ENCODE measurements at places on chromosomes 13 and 19.
A peak's percentile ranks its signal among the peaks of the same experiment; 100 is the strongest.

DNA sequence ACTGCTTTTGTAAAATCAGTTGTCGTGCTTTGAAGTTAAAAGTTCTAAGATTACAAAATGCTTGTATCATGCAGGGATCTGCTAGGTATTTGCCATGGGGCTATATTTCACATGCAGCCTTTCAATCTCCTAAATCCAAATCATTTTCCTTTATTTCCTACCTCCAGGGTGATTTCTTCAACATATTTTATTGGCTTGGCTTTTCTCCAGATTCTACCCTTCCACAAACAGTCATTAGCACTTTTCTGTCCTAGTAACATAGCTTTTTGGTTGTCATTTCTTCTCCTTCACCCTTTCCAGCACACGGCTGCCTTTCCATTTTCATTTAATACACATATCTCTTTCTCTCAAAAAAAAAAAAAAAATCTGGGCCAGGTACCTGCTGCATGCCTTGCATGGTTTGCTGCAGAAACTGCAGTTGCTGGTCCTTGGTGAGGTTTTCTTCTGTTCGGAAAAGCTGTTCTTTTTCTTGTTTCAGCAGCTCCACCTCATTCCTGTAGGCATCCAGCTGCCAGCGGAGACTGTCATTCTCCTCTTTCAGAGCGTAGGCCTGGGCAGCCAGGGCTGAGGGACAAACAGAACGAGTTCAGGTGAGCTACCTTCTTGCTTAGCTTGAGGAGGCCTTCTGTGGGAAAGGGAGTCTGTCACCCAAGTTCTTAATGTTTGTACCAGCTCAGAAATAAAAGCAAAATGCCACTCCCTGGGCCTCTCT lies 274.7 kb downstream of the DNAJC15 start:
- DNase-seq: no peak

DNA sequence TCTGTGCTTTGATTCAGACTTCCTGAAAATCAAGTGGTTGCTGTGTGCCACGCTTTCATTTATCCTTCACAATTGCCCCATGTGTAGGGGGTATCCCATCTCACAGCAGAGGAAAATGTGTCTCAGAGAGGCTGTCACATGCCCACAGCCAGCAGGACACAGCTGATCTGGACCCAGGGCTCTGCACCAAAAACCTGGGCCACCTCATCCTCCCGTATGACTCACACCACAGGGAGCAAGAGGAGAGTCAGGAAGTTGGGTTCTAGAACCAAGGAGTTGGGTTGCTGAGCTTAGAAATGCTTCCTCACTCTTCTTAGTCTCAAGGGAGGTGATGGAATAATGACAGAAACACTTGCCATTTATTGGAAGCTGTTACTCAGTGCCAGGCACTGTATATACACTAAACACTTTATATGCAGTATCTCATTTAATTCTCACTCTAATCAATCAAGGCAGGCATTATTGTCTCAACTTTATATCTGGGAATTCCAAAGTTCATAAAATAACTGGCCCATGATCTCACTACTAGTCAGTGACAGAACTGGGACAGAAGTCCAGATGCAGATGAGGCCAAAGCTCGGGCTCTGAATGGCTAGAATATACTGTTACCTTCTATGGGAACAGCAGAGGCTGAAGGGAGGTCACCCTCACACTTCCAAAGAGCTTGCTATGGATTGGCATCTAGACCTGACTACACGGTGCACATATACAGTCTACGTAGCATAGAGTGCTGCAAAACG lies 47.7 kb upstream of the ATP12A start:
- DNase-seq: no peak

DNA sequence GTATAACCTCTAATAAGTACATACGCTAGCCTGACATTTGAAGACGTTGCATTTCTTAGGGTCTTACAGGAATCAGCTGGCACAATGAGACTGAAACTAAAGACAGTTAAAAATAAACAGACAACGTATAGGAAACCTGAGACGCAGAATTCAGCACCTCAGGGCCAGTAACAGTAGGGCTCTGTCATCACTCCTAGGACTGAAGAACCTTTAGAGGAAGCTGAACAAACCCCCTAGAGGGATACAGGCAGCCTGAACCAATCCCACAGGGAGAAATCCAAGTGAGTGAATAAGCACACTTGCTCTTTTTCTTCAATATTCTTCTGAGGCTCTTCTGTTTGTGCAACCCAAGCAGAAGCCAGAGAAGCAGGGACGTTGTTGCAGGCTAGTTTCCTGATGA lies 53.9 kb upstream of the KLHL1 start:
- DNase-seq: no peak

- DNase-seq: peak; percentile 37
Measured at GRCh38 chr13:98098516-98098915, 44.4 kb upstream of the FARP1 start.

- no peak for DNase-seq
Measured at GRCh38 chr13:29486551-29486950, 108.9 kb downstream of the SLC7A1 start.

DNA sequence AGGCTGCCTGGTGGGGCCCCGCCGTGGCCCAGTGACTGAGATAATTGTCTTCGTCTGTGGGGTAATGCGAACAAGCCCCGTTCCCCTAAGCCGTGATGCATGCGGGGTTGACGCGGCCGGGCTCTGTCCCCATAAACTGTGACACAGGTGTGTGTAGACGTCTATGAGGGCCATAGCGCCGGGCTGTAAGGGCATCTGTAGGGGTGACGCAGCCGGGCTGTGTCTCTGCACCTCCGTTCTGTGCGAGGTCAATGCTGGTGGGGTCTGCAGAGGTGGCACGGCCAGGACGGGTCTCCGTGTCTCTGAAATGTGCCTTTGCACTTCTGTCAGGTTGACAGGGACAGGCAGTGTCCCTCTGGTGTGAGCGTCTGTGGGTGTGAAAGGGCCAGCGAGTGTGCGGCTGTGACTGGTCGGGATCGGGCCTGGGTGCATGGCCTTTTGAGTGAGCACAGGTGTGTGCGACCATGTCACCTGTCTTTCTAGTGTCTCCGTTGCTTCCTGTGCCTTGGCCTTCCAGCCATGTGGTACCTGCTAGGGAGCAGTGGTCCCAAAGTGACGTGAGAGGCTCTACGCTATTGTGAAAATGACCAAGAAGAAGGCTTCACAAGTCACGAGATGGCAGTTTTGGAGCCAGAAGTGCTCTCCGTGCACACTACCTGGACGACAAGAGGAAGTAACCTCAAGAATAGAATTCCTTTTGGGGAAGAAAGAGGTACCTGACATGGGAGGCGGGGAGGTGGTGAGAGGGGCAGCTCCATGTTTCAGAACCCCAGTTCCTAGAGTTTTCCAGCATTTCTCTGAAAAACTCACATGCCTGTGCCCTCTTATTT lies 16.4 kb upstream of the ZNF331 start:
- DNase-seq: no peak

- no peak for DNase-seq
Measured at GRCh38 chr13:76725896-76726295, 160.3 kb downstream of the KCTD12 start.

GRCh38 chr13:95117092-95117491 lies 184.2 kb downstream of the ABCC4 start:
- DNase-seq: no peak

DNA sequence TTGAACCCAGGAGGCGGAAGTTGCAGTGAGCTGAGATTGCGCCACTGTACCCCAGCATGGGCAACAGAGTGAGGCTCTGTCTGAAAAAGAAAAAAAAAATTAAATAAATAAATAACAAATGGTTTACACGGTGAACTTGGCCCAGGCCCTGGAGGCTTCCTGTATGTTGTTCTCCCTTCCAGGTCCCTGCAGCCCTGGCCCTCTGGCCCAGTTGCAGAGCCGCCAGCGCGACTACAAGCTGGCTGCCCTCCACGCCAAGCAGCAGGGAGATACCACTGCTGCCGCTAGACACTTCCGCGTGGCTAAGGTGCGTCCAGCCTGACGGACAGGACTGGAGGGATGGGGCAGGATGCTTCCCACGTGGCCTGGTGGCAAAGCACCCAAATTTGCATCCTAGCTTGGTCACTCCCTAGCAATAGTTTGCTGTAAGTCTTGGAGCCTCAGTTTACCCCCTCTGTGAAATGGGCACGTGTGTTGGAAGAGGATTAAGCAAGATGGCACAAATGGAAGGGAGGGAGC lies 11.9 kb downstream of the CC2D1A start:
- no peak for DNase-seq

DNA sequence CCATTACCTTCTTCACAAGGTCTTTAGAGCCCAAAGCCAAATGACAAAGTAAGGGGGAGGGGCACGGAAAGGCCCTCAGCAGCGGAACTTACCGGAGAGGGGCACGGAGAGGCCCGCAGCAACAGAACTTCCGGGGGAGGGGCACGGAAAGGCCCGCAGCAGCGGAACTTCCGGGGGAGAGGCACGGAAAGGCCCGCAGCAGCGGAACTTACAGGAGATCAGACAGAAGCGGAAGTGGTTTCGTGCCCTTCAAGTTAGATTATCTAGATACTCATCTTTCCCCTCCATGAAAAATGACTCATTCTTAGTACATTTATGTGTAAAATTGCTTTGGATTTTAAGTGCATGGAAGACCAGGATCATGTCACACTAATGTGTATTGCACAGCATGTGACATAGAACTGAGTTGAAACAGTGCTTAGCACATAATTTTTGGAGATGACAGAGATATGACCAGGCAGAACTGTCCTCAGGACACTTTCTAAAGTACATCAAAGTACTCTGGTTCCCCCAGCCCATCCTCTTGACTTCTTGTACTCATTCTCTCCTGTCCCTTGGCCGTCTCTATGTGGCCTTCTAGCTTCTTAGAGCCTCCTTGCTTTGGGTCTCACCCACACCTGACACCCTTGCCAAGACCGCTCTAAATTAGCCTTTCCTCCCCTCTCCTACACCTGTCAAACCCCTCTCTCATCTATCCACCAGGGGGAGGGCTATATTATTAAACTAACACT lies 25.7 kb upstream of the TPTE2 start:
- no peak for DNase-seq
